ENCODE measurements at places on chromosomes 7 and 10. TPM values are rescaled to one million over a fixed set of nuclear protein-coding genes. Genes with fewer than 3 reads are reported as not detected.

DNA sequence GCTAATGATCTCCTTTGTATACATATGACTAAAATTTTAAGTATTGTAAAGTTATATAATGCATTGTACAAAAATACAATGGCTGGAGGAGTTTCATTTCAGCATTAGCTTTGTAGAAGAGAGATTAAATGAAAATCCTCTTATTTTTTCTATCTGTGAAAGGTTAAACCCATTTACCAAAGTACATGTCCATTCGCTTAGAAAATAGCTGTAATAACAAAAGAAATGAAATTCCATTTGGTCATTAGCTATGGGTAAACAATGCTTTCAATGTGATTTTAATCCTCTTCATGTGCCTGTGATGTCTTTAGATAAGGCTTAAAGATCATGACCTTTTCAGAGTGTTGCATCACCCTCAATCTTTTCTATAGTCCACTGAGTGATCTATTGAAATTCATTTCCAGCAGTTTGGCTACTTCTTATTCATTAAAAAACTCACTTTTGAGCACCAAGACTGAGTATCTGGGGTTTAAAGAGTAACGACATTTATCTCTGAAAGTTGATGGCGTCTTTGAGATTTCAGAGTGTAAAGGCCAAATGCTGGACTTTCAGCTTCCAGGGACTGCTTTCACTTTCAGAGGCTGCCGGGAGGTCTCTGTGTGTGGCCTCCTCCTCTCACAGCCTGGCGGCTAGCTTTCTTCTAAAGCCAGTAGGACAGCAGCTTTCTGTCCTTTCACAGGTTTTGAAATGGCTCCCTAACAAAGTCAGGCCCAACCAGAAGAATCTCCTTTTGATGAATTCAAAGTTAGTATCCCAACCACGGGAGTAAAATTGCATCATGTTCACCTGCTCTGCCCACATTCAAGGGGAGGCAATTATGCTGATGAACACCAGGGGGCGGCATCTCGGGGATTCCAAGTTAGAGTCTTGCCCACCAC is 701.4 kb upstream of the COBL start:
- DNase-seq = peak; percentile 18

DNA sequence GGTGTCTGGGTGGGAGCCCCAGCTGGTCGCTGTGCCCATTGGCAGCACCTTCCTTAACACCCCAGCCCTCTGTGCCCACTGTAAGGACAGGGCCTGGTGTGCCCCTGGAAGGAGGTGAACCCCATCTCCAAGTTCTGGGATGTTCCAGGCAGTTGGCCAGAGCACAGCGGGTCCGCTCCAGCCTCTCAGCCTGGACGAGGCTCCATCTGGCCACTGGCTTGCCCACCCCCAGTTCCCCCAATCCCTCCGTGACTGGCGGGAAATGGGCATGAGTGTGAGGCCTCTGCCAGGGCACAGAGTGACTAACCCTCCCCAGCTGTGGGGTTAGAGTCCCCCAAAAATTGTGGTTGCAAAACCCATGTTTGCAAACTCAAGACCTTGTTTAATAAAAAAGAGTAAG is 15.6 kb downstream of the GRIFIN start:
- DNase-seq = no peak

GRCh38 chr7:134721171-134721570 is 58.3 kb upstream of the CALD1 start:
- no peak for DNase-seq

PITRM1 gene
- 172 TPM for total RNA-seq

GRCh38 chr10:122276611-122277208 is 5.6 kb downstream of the BTBD16 start:
- no peak for DNase-seq

GRCh38 chr7:2635810-2636701 is 4.3 kb downstream of the TTYH3 start:
- DNase-seq = no peak

CUBN gene
- total RNA-seq = under 0.01 TPM

THSD7A gene
- 2.0 TPM for total RNA-seq

GRCh38 chr7:28001896-28002295 is 178.7 kb downstream of the JAZF1 start:
- no peak for DNase-seq

Measured in epithelial cell of proximal tubule (primary cell).